Fibroblast of mammary gland (primary cell): ENCODE measurements at places on chromosomes 7 and 10.

GRCh38 chr7:170551-171363 lies 21.6 kb upstream of the FAM20C start:
- DNase-seq: no peak

GRCh38 chr10:21519941-21520436 lies 5.5 kb downstream of the SKIDA1 start:
- peak; percentile 82 for DNase-seq

GRCh38 chr7:130479716-130480400 lies 12.0 kb upstream of the MEST start:
- no peak for DNase-seq

DNA sequence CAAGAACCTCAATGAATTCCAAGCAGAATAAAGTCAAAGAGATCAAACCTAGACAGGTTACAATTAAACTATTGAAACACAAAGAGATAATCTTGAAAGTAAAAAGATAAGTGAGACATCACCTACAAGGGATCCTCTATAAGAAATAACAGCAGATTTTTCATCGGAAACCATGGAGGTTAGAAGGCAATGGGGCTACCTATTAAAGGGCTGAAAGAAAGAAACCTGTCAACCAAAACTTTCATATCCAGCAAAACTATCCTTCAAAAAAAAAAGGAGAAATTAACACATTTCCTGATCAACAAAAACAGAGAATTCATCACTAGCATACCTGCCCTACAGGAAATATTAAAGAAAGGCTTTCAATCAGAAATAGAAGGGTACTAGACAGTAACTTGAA lies 244.9 kb downstream of the ARHGAP12 start:
- peak; percentile 30 for DNase-seq

DNA sequence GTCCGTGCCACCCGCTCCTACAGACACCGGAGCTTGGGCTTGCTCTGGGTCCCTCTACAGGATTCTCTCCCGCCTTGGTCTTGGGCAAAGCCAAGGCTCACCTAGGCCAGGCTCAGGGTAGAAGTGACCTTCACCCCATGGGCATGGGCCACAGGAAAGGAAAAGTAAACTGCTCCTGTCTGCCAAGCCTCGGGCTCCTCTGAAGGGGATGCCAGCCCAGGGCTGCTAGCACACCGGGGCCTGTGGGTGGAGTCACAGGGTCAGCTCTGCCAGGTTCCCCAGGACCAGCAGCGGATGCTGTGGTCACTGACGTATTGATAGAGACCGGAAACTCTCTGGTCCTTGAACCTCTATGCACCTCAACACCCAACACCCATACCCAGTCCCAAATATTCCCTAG lies 222.7 kb upstream of the MGMT start:
- no peak for DNase-seq

GRCh38 chr7:113480537-113480936 lies 362.2 kb upstream of the SMIM30 start:
- no peak for DNase-seq

- no peak for DNase-seq
Measured at GRCh38 chr10:132062116-132062515, 3.6 kb upstream of the JAKMIP3 start.

GRCh38 chr10:43939939-43940820 lies 291.5 kb upstream of the ZNF32 start:
- peak; percentile 32 for DNase-seq

- no peak for DNase-seq
Measured at GRCh38 chr10:55212051-55212450, 411.0 kb upstream of the PCDH15 start.

DNA sequence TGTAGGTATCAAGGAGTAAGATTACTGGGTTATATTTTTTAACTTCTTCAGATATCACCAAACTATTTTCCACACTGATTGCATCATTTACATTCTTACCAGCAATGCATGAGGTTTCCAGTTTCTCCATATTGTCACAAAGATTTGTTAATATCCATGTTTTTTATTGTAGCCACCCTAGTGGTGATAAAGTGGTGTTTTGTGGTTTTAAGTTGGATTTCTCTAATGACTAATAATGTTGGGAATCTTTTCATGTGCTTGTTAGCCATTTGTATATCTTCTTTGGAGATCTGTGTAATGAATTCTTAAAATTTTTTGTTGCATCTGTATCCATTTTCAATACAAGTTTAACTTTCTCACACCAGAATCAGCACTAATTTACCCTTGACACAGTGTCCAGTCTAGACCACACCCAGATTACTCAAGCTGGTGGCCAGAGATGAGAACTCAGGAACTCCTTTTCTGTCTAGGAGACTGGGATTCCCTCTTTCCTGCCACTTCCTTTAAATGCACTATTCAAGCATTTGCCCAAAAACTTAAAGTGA lies 67.0 kb upstream of the PLXDC2 start:
- DNase-seq: peak; percentile 78

DNA sequence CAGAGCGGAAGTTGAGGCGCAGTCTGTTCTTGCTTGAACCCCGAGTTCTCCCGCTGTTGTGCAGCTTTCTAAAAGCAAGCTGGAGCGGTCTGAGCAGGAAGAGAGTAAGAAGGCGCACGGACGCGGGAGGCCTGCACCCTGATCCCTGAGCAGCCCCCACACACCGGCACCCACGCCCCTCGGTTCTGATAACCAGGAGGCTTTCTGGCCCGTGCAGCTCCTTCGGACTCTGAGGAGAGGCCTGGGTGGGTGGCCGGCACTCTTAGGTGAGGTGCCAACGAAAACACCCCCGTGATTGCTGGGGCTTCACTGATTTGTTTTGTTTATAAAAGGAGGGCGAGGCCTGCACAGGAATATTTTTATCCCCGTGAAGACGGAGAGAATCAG lies 28.9 kb downstream of the AMZ1 start:
- DNase-seq: no peak

DNA sequence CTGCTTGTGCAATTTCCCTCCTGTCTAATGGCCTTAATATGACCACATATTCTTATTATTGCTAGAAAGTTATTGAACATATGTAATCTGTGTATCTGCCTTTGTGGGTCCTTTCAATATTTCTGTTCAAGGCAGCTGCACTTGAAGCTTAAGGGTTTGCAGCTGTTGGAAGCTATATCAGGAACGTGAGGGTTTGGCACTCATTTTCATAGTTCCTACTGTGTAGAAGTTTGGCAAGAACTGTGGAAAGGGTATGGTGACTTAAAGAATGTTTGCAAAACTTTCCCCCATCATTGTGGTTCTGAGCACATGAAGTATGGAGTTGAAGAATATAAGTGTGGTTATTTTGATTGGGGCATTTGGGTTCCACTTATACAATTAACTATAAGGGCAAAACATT lies 144.7 kb upstream of the SEMA3A start:
- DNase-seq: peak; percentile 15

- DNase-seq: no peak
Measured at GRCh38 chr7:57367171-57367570, 82.8 kb upstream of the ZNF716 start.

DNA sequence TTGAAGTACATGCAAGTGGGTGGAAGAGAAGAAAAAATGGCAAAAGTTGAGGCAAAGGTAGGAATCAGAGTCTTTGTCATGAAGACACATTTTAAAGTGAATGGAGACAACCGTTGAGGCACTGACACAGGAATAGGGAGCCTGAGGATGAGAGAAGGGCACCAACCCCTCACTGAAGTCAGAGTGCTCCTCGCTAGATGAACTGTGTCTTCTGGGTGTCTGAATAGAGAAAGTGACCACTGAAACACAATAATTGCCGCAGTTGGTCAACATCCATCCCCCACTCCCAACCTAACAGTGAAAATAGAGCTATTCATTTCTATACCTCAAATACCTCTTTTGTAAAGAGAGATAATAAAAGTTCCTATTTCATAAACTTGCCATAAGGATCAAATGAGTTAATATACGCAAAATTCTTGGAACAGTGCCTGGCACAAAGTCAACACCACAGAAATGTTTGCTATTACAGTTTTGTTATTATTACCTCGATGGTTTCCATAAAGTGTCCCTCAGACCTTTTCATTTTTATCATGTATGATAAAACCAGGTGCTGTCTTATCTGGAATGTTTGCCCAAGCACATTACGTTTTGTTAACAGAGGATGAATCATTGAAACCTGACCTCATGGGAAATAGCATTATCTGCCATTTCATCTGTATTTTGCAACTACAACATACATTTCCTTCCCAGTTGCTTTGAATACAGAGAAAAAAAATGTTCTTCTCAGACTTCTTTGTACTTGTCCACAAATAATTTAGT lies 61.8 kb upstream of the SP4 start:
- DNase-seq: peak; percentile 2

DNA sequence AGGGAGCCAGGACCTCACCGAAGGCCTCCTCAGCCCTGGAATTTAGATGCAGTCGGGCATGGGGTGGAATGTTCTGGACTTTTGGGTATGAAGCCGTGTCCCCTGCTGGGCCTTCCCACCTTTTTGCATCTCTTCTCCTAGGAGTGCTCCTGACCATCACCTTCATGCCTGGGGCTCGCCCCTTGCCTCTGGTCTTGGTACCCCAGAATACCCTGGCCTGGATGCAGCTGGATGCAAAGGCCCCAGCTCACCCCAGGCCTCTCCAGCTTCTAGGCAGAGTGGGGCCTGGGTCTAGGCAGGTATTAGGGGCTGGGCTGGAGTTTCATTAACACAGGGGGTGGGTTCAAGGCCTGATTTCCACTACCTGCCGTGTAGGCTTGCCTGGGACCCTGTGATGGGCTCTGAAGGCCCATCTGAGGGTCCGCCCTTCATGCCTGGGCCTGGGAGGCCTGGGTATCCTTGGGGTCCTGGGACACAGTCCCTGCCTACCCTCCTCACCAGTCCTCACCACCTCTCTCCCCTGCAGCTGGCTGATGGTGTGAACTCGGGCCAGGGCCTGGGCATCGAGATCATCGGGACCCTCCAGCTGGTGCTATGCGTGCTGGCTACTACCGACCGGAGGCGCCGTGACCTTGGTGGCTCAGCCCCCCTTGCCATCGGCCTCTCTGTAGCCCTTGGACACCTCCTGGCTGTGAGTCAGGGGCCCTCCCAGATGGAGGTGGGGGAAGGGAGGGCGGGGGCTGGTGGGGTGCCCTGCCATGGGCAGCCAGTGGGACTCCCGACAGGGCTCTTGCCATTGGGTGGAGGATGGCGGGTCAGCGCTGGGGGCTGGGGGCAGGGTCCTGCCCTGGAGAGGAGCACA lies 10.1 kb downstream of the AQP1 start:
- DNase-seq: no peak

DNA sequence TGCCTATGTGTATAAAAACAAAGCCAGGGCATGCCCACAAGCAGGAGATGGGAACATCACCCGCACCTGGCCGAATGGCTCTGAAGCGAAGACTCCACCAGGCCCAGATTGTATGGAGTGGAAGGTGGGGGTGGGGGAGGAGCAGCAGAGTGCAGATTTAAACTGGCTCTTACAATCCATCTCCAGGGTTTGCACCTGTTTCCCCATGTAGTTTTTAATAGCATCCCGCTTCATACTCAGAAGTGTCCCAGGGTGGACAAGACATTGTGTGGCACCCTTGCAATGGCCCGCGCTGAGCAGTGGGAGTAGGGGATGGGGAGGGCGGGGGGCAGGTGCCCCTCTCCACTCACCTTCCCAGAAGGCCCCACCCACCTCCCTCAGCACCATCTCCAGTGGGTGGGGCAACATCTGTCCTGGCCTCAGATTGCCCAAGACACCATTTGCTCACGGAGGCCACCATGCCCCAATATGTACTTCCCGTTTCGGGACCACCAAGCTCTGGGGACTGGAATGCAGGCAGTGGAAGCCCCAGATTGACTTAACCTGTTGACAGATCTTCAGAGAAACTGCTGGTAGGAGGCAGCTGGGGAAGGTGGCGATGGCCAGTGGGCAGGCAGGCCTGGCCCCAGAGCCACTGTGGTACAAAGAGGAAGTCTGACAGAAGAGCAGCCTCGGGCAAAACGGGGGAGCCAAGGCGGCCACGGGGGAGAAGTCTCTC lies 23.0 kb downstream of the VSIR start:
- no peak for DNase-seq

DNA sequence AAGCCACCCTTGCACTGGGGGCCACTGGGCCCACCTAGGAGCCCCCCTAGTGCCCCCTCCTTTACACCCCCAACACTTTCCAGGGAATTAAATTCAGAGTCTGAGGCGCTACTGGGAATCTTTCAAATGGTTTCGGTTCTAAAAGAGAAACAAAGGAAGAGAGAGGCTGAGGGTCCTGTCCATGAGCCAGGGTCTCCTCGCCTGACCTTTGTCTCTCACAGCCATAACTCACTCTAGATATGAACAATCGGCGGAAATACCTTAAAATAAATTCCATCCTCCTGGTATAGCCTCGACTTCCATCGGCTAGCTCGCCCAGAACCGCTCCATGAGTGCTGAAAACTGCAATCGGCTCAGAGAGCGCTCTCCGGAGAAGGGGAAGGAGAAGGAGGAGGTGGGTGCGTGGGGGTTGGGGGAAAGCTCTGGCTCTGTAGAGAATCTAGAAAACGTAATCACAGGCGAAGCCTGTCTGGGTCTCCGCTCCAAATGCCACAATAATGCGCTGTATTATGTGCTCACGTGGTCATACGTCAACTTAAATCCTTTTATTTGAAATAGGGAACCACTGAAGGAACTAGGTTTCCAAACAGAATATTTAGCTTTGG lies 12.6 kb downstream of the HOXA4 start:
- peak; percentile 60 for DNase-seq

DNA sequence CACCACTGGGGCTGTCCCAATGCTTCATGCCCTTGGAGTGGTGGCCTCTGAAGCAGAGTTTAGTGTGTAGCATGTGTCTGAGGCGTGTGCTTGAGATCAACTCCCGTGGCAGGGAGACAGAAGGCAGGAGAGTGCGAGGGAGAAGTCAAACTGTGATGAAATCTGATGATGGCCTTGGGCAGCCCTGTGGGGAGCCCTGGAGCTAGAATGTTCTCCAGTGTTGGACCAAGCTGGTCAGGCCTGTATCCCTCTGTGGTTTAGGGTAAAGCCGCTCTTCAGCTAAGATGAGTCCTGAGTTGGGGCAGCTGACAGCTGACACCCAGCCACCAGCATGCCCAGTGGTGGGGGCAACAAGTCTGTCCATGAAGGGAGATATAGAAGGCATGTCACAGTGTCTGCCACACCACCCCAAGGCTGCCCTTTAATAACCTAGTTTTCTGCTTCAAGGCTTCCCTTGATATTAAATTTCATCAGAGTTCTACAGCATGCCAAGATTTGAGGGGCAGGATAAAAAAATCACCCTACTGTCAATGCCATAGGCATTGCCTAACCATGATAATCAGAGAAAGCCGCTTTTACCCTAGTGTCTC lies 170.5 kb upstream of the SVIL start:
- DNase-seq: no peak

GRCh38 chr7:115088893-115089292 lies 167.0 kb downstream of the MDFIC start:
- no peak for DNase-seq

- DNase-seq: no peak
Measured at GRCh38 chr7:70505886-70506285, 626.1 kb upstream of the GALNT17 start.
